A549 (cell line): ENCODE measurements at places on chromosomes 7 and 10.

GRCh38 chr7:121803039-121803438 is 69.9 kb upstream of the PTPRZ1 start:
- no peak for DNase-seq

DNA sequence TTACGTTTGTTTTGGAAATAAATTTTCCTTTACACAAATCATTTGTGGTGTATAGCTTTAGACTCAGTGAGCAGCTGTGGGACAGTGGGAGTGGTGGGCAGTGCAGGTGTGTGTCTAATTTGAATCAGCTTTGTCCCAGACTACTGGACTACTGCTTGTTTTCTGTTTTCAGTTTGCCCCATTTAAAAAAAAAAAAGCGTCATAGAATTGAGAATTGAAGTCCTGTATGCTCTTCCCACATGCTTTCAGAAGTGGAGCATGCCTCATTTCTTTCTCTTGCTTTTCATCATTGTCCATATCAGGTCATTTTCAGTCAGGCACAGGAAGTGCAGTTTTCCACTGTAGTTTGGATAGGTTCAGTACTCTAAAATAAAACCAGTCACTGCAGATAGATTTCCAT is 66.1 kb downstream of the SHH start:
- no peak for DNase-seq

GRCh38 chr10:3896161-3896560 is 111.2 kb upstream of the KLF6 start:
- DNase-seq: no peak

GRCh38 chr7:74462707-74463100 is 9.0 kb downstream of the GTF2IRD1 start:
- no peak for DNase-seq

DNA sequence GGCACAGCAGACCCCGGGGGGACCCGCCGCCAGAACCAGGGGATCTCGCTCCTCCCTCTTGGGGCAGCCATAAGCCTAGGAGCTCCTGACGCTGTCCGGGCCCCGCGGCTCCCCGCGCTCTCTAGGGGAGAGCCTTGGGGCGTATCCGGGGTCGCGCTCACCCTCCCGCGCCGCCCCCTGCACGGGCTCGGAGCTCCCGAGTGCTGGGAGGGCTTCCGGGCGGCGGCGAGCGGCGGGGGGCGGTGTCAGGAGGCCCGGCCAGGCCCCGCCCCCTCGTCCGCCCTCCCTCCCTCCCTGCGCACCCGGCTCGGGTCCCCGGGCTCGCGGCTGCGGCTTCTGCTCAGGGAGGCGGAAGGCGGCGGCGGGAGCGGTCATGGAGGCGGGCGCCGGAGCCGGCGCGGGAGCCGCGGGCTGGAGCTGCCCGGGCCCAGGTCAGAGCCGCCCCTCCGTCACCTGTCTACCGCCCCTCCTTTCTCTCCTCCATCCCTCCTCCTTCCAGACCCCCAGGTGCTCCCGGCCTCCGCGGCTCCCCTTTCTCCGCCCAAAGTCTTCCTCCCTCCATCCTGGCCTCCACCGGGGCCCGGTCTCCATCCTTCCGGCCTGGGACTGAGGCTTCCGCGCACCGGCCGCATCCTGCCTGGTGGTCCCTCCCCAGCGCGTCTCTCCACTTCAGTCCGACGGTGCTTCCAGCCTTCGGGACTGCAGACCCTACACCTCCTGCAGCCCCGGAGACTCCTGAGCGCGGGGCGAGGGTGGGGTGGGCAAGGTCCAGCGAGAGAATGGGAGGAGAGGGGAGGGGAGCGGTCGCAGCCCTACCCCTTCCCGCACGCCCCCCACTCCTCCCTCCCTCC is at the start of gene CCDC136:
Gene CCDC136 (plus strand): TSS at position 848 of the 851 bp plus-strand sequence. CDS start 444 bp downstream, outside the sequence.
- DNase-seq: peak; percentile 41

- no peak for DNase-seq
Measured at GRCh38 chr7:74568658-74569057, 88.9 kb upstream of the GTF2I start.

- no peak for DNase-seq
Measured at GRCh38 chr7:6476596-6477317, 29.0 kb upstream of the DAGLB start.

- DNase-seq: no peak
Measured at GRCh38 chr7:53996876-53997275, 545.3 kb upstream of the VSTM2A start.

GRCh38 chr10:43945094-43945730 is 296.5 kb upstream of the ZNF32 start:
- DNase-seq: no peak

DNA sequence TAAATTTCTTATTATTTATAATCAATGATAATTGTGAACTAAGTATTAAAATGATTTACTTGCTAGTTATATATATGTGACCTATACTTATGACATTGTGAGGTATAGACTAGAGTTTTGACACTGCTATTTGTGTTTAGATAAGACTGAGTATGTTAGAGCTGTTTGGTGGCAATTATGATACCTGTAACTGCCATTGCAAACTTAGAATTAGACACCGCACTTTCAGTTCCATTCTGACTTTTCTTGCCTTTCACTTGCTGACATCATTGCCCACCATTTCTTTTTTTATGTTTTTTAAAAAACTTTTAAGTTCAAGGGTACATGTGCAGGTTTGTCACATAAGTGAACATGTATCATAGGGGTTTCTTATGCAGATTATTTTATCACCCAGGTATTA is 214.5 kb downstream of the MBL2 start:
- DNase-seq: no peak

DNA sequence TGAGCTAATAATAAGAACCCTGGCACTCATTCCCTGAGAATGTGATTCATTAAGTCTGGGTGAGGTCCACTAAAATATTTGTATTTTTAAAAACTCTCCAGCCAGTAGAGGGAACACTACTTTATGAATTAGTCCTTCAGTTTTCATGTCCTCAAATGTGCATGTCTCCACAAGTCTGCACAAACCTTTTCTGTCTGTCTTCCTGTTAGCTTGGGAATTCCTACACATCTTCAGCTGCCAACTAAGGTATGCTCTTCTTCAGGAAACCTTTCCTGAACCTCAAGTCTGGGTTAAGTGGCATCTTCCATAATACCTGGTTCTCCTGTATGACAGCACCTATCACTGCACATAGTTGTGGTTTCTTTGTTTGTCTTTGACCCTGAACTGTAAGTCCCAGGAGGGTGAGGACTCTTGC is 119.6 kb upstream of the MKX start:
- no peak for DNase-seq
